Stimulated activated memory B cell treated with anti-CD40 and anti-IgM and Interleukin-4, amounts not matched to agents 10 μg/mL and 1 μg/mL and 100 μg/mL, for 72 hours (primary cell): ENCODE measurements at places on chromosomes 11 and 22.

DNA sequence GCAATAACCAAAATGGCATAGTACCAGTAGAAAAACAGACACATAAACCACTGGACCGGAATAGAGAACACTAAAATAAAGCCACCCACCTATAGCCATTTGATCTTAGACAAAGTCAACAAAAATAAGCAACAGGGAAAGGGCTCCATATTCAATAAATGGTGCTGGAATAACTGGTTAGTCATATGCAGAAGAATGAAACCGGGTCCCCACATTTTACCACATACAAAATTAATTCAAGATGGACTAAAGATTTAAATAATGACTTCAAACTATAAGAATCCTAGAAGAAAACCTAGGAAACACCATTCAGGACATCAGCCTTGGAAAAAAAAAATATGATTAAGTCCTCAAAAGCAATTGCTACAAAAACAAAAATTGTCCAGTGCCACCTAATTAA lies 30.1 kb upstream of the NOX4 start:
- ATAC-seq = no peak

- ATAC-seq = peak; percentile 25
These were observed 1.2 kb upstream of the HSPA8 start for GRCh38 chr11:123062892-123063825.

DNA sequence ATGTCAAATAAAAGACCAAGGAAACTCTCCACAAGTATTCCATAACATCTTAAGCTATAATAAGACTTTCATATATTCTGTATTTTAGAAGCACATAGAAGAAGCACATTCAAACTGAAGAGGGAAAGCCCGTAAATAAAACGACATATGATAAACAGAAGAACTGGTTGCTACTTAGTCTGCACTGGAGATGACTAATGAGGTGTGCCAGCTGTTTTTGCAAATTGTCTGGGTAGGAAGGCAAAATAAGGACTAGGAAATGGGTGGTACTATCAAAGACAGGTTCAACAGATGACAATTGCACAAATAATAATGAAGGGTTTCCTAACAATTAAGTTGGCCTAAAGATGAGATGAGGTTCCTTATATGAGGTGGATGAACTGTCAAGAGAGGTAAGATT lies 593.2 kb upstream of the CCDC179 start:
- ATAC-seq = no peak

DNA sequence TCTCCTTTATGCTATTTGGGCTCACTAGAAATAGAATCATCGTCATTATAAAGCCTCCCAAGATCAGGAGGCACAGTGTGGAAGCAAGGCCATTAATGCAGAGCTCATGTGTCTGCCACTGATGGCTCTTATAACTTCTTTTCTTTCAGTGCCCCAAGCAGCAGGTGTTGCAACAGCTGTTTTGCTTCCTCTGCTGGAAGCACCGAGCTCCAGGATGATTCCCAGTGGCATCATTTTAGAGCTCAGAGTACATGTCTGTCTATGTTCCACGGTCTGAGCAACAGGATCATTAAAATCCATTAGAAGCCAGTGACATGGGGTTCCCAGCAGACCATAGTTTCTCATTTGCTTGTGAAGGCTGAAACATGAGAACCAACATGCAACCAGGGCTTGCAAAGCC lies 803.0 kb upstream of the FAT3 start:
- ATAC-seq = no peak

DNA sequence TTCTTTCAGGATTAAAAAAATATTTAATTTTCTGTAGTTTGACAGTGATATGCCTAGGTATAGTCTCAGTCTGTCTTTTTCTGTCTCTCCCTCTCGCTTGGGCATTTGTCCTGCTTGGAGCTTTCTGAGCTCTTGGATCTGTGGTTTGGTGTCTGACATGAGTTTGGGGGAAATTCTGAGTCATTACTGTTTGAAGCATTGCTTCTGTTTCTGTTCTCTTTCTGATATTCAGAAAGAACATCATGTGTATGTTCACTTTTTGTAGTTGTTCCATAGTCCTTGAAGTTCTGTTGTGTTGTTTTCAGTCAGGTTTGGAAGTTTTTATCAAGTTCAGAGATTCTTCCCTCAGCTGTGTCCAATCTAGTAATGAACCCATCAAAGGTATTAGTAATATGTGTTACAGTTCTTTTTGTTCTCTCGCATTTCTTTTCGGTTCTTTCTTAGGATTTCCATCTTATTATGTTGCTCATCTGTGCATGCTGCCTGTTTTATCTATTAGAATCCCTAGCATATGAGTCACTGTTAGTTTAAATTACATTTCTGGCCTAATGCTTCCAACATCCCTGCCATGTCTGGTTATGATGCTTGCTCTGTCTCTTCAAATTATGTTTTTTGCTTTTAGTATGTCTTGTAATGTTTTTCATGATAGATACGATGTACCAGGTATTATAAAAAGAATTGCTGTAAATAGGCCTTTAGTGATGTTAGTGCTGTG lies 48.4 kb downstream of the DDX10 start:
- ATAC-seq = peak; percentile 68
